ENCODE measurements at places on chromosomes 16 and 17.

DNA sequence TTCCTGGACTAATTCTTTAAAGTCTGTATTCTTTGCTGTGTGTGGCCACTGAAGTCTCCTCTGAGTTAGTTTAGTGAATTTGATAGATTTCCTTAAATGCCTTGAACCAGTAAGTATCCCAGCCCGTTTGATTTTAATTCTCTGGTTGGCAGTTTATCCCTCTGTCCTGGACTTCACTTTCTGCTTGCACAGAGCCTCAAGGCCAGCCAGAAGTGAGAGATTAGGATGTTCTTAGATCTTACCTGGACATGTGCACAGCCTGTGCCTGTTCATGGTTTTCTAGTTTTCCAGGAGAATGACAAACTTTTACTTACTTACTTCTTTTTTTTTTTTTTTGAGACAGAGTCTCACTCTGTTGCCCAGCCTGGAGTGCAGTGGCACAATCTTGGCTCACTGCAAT lies 10.8 kb upstream of the SLC38A7 start:
- no peak for DNase-seq

- DNase-seq = no peak
These were observed 9.4 kb downstream of the PLD6 start for GRCh38 chr17:17196776-17197175.

DNA sequence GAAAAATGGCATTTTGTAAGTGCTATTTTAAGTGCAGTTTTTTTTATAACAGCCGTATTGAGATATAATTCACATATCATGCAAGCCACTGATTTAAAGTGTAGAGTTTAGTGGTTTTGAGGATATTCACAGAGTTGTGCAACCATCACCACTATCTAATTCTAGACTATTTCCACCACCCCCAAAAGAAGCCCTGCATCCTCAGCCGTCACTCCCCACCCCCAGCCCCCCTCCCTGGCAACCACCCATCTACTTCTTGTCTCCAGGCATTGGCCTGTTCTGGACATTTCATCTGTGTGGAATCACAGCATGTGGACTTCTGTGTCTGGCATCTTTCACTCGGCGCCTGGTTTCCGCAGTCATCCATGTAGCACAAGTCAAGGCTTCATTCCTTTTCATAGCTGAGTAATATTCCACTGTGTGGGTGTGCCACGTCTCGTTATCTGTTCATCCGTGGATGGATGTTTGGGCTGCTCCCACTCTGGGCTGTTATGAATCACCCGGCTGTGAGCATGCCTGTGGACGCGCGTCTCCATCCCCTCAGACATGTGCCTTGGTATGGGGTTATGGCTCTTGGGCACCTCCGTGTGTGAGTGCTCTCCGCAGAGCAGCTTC lies 138.4 kb upstream of the CIBAR2 start:
- DNase-seq = no peak

GRCh38 chr16:49635591-49636581 lies 220.0 kb downstream of the ZNF423 start:
- DNase-seq = no peak

DNA sequence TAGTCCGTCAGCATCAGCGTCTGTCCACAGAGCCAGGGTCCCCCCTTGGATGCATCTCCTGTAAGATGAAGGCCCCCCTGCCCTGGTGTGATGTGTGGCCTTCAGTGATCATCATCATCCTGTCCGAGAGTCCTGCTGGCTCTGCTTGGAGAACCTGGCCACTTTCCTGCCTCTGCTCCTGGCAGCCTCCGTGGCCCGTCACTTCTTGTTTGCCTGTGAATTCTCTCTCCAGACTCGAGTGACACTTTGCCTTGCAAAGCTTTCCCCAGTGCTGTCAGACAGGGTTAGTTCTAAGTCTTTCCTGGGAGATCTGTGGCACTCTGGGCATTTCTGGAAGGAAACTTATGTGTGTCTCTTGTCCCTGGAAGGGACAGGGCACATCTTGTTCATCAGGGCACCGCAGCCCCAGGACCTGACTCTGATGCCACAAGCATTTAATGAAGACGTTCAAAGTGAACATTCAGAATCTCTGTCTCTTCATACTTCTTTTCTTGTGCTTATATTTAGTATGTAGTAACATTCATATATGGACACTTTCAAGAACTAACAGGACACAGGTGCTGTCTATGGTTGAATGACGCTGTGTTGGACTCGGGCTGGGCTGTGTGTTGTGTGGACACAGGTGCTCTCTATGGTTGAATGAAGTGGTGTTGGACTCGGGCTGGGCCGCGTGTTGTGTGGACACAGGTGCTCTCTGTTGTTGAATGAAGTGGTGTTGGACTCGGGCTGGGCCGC lies 68.5 kb downstream of the RPTOR start:
- no peak for DNase-seq

GRCh38 chr17:81114351-81115093 lies 50.8 kb upstream of the PVALEF start:
- no peak for DNase-seq

GRCh38 chr17:66353937-66354401 lies 51.6 kb downstream of the PRKCA start:
- DNase-seq = peak; percentile 21

DNA sequence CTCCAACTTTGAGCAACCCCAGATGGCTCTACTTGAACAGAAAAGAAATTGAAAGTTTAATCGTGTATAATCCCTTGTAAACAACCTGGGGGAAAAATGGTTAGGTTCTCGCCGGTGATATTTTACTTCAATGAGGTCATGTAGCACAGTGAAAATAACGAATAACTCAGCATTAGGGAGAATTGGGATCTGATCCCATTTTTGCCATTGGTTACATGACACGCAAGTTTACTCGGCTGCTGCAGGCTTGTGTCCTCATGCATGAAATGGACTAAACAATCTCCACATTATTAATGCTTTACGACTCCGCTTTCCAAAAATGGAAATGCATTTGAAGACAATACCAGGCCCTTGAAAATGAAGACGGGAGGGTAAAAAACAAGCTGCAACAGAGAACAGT lies 45.5 kb upstream of the LRRC37A3 start:
- DNase-seq = no peak

- DNase-seq = no peak
These were observed 868 bp downstream of the MED13 start for GRCh38 chr17:62064029-62064790.

GRCh38 chr17:27572665-27573064 lies 58.3 kb upstream of the LGALS9 start:
- DNase-seq = no peak

GRCh38 chr16:7651803-7652570 lies 319.3 kb downstream of the RBFOX1 start:
- DNase-seq = no peak

GRCh38 chr16:87223656-87224248 lies 93.4 kb downstream of the C16orf95 start:
- no peak for DNase-seq

DNA sequence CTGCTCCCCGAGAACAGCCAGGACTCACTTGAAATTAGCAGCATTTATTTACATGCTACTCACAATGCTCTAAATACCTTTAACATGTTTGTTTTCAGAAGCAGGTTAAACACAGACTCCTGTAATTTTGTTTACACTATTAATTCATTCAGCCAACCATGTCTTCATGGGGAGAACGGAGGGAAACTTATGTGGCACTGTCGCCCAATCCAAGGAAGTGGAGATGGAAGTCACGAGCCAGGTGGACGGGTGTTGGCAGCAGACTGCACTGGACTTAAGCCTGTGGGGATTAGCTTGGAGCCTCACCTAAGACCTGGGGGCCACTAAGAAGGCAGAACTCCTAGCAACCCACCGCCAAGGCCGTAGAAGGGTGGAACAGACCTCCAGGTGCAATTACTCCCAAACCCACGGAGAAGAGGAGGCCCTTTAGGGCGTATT lies 8.8 kb upstream of the GFAP start:
- DNase-seq = no peak
